ENCODE measurements at places on chromosomes 11 and 22. TPM values are rescaled to one million over a fixed set of nuclear protein-coding genes. Genes with fewer than 3 reads are reported as not detected.

Gene ACAT1
- total RNA-seq, result 158 TPM

Gene SLC17A6
- not detected for total RNA-seq

Gene FXYD2
- total RNA-seq, result 2.0 TPM

Gene CLDN5
- 7.8 TPM for total RNA-seq

Gene OR6T1
- total RNA-seq, result not detected

Gene C11orf16
- total RNA-seq, result not detected

Gene CHST1
- 3.4 TPM for total RNA-seq

Gene KDELR3
- 7.2 TPM for total RNA-seq

Gene GNB1L
- total RNA-seq, result 2.8 TPM

Gene MS4A3
- total RNA-seq, result not detected

Gene KLHDC7B
- total RNA-seq, result not detected

Gene MS4A6E
- not detected for total RNA-seq

Gene PLXNB2
- total RNA-seq, result 412 TPM

Gene TIGD3
- 0.36 TPM for total RNA-seq

Gene TMPRSS4
- total RNA-seq, result not detected

Gene RBM4
- 89.9 TPM for total RNA-seq

Gene MS4A5
- total RNA-seq, result not detected

Gene ENTHD1
- not detected for total RNA-seq

Gene HMGXB4
- 18.0 TPM for total RNA-seq

Gene SHANK3
- total RNA-seq, result 1.2 TPM

Gene MRGPRE
- total RNA-seq, result not detected

Gene C1QTNF6
- total RNA-seq, result 3.8 TPM

Gene CHADL
- total RNA-seq, result 5.6 TPM

Gene PLA2G3
- not detected for total RNA-seq

All from adrenal gland (tissue), 19 donors.